PC-3 (cell line): ENCODE measurements at places on chromosomes 16 and 17. TPM values are rescaled to one million over a fixed set of nuclear protein-coding genes. Genes with fewer than 3 reads are reported as not detected.

The CLEC3A gene
- total RNA-seq, result not detected in 2 replicates

GRCh38 chr16:23511731-23512130, 1.4 kb upstream of the GGA2 start:
- H3K27me3 ChIP-seq, result no peaks in the 10 kb centered on the region
- peaks cover 6% of the 10 kb centered on the region; the same call in 1 of the 2 replicates for H3K4me1 ChIP-seq
- DNase-seq, result no peak
- H3K4me3 ChIP-seq, result no peak overlapping the region

- H3K36me3 ChIP-seq, result no peaks in the 10 kb centered on the region
- DNase-seq, result no peak
- no peak overlapping the region for H3K27ac ChIP-seq
Measured at GRCh38 chr17:11318207-11318606, 77.2 kb downstream of the SHISA6 start.

DNA sequence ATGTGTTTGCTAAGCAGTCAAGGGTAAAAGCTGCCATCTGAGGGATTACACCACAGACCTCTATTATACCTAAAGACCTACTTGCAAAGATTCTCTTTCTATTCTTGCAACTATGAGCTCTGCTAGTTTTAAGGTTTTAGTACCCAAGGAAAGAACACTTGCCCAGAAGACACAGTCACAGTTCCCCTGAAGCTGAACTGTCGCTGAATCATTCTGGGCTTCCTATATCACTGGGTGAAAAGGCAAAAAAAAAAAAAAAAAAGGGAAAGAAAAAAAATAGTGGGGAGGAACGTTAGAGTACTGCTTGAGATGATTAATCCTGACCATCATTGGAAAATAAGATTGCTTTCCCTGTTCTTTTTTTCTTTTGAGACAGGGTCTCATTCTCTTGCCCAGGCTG, 37.9 kb downstream of the LYRM1 start:
- no peaks in the 10 kb centered on the region for H3K36me3 ChIP-seq
- peak; percentile 74 for DNase-seq
- H3K4me3 ChIP-seq, result no peak overlapping the region
- peak overlapping the region; percentile 42 for H3K27ac ChIP-seq
- H3K27me3 ChIP-seq, result no peaks in the 10 kb centered on the region

DNA sequence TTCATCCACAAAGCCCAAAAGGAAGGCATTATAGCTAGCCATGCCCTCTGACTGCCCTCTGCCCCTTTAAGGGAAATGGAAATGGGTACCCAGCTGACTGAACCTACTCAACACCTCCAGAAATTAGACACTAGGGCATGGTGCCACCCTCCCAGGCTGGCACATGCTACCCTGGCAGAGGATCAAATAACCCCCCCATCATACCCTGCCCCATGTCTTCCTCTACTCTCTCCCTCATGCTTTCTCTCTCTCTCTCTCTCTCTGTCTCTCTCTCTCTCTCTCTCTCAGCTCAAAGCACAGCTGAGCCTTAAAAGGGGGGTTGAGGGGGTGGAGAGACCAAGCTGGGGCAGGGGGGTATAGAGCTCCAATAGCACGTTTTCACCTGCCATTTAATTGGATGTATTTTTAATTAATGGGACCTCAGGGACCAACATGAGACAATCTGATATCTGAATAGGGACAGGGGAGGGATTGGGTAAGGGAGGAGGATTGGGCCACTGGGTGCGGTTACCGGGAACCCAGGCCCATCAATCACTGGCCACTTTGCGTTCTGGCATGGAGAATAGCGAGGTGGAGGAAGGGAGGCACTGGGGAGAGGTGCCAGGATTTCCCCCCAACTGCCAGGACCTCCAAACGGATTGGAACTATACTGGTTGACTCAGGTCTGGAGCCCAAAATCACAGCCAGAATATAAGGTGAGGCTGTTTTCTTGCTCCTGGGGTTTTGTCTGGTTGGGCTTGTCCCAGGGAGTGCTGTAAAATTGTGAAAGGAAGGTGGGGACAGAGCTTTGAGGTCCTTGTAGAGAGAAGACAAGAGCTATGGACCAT, 57.8 kb downstream of the NEUROD2 start:
- no peak overlapping the region for H3K4me3 ChIP-seq
- H3K27me3 ChIP-seq, result no peaks in the 10 kb centered on the region
- peaks cover 13% of the 10 kb centered on the region for H3K4me1 ChIP-seq
- H3K36me3 ChIP-seq, result no peaks in the 10 kb centered on the region
- DNase-seq, result no peak

GRCh38 chr16:85561248-85562092, 51.7 kb upstream of the GSE1 start:
- H3K27ac ChIP-seq, result no peak overlapping the region
- H3K27me3 ChIP-seq, result no peaks in the 10 kb centered on the region
- H3K4me1 ChIP-seq, result peaks cover 28% of the 10 kb centered on the region
- no peaks in the 10 kb centered on the region for H3K36me3 ChIP-seq

DNA sequence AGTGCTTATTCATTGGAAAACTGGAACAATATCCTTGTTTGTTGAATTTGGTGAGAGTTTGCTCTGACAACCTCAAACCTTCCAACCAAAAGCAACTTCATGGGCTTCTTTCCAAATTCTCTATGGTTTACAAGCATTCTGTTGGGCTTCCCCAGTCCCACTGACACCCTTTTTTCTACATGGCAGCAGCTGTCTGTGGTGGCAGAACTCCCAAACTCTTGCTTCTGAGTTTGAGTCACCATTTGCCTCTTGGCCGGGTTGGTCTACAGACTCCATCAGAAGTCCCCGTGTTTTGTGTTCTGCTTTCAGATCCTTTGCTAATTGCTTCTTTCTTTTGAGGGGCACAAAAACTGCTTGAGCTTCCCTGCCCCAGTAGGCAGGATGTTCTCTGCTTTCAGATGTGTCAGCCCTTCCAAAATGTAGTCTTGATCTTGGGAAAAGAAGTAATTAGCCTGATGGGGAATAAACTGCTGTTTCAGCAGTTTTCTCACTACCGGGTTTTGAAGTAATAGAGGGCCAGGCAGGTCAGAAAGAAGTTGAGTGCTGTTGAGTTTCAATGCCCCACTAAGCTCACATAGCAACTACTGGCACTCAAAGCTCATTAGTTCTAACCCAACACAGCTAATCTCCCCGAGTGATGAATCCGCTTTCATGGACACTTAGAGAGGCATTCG, 80.7 kb downstream of the HS3ST3A1 start:
- no peaks in the 10 kb centered on the region for H3K36me3 ChIP-seq
- peak; percentile 28 for DNase-seq
- H3K27me3 ChIP-seq, result no peaks in the 10 kb centered on the region
- no peaks in the 10 kb centered on the region for H3K4me1 ChIP-seq
- no peak overlapping the region for H3K27ac ChIP-seq

- no peaks in the 10 kb centered on the region for H3K27me3 ChIP-seq
- H3K4me3 ChIP-seq, result no peak overlapping the region
- H3K4me1 ChIP-seq, result peaks cover 9% of the 10 kb centered on the region; the same call in 1 of the 2 replicates
- DNase-seq, result peak; percentile 40
Measured at GRCh38 chr17:9408381-9408780, 167.2 kb downstream of the STX8 start.

GRCh38 chr17:49920030-49920769, 48.8 kb upstream of the DLX4 start:
- H3K36me3 ChIP-seq, result no peaks in the 10 kb centered on the region
- peak; percentile 24 for DNase-seq
- 0 out of 2 replicates have a peak, but pooled peaks cover 6% of the 10 kb centered on the region for H3K27me3 ChIP-seq
- H3K4me1 ChIP-seq, result no peaks in the 10 kb centered on the region
- no peak overlapping the region for H3K4me3 ChIP-seq

DNA sequence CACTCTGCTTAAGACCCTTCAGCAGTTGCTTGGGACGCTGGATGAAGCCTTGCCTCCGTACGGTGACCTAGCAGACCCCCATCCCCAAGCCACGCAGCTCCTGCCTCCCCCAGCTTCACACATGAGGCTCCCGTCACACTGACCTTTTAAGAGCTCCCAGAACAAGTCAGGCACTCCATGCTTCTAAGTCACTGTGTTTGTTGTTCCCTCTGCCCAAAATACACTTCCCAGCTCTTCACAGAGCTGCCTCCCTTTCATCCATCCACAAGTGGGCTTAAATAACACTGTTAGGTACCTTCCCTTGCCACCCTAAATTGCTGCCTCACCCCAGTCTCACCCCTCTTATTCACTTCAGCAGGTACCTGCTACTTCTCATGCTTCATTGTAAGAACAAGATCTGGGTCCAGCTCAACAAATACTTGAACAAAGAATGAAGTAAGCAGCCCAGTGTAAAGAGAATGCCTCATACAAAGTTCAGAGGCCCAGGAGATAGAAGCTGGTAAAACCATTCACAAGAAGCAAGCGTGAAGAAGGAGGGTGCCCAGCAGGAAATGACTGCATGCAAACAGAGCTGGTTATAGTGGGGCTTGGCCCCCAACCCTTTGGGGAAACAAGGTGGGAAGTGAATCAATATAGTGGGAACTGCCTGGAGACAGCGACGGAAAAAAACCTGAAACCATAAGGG, 5.8 kb downstream of the ZC3H7A start:
- no peak for DNase-seq
- no peaks in the 10 kb centered on the region for H3K36me3 ChIP-seq
- H3K27me3 ChIP-seq, result no peaks in the 10 kb centered on the region
- 0 out of 2 replicates have a peak, but pooled peaks cover 5% of the 10 kb centered on the region for H3K4me1 ChIP-seq
- no peak overlapping the region for H3K27ac ChIP-seq

DNA sequence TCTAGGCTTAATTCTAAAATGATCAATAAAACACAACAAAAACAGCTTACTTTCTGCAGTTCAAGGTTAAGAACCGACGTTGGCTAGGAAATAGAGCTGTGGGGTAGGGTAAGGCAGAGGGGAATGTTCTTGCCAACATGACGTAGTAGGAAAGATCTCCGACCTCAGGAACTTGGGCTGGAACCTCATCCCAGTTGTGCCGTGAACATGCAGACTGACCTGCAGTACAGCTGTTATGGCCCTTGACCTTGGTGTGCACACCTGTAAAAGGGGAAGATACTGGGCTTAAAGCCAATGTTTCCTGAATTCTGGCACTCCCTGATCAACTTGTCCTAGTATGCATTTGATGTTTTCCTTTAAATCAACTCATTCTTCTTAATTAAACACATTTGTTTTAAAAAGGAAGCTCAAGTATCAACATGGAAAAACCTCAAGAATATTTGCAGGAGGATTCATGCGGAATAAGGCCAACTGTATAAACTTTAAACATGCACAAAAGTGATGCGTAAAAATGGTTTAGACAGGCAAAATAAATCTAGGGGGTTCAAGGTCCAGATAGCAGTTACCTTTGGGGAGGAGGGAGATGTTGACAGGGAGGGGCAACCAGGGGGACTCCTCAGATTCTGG, 14.2 kb upstream of the SLC6A2 start:
- H3K27ac ChIP-seq, result no peak overlapping the region
- H3K27me3 ChIP-seq, result peaks cover 19% of the 10 kb centered on the region

GRCh38 chr16:72311426-72311825, 139.5 kb upstream of the PMFBP1 start:
- no peak for DNase-seq
- H3K36me3 ChIP-seq, result no peaks in the 10 kb centered on the region
- no peaks in the 10 kb centered on the region for H3K27me3 ChIP-seq
- H3K4me1 ChIP-seq, result no peaks in the 10 kb centered on the region

- peak overlapping the region; percentile 73 for H3K4me3 ChIP-seq
- no peaks in the 10 kb centered on the region for H3K36me3 ChIP-seq
- DNase-seq, result peak; percentile 93
- H3K27ac ChIP-seq, result peak overlapping the region; percentile 62
Measured at GRCh38 chr16:71540-72401, 660 bp downstream of the RHBDF1 start.

DNA sequence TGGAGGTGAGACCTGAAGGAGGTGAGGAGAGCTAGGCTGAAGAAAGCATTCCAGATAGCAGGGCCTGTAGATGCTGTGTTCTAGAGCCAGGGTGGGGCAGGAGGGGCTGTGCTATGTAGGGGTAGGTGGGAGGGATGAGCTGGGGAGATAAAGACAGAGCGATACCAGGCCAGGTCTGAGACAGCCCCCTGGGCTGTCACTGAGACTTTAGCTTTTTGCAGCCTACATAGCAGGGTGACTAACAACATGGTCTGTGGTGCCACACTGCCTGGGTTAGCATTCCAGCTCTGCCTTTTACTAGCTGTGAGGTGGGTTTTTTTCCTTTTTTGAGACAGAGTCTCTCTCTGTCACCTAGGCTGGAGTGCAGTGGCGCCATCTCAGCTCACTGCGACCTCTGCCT, 14.3 kb downstream of the NUP85 start:
- no peak overlapping the region for H3K4me3 ChIP-seq
- no peaks in the 10 kb centered on the region for H3K27me3 ChIP-seq
- DNase-seq, result no peak
- no peak overlapping the region for H3K27ac ChIP-seq
- H3K36me3 ChIP-seq, result peaks cover 62% of the 10 kb centered on the region

GRCh38 chr17:10130263-10130662, 68.1 kb downstream of the GAS7 start:
- no peaks in the 10 kb centered on the region for H3K27me3 ChIP-seq
- H3K27ac ChIP-seq, result no peak overlapping the region
- no peak for DNase-seq
- no peaks in the 10 kb centered on the region for H3K4me1 ChIP-seq
- no peak overlapping the region for H3K4me3 ChIP-seq

DNA sequence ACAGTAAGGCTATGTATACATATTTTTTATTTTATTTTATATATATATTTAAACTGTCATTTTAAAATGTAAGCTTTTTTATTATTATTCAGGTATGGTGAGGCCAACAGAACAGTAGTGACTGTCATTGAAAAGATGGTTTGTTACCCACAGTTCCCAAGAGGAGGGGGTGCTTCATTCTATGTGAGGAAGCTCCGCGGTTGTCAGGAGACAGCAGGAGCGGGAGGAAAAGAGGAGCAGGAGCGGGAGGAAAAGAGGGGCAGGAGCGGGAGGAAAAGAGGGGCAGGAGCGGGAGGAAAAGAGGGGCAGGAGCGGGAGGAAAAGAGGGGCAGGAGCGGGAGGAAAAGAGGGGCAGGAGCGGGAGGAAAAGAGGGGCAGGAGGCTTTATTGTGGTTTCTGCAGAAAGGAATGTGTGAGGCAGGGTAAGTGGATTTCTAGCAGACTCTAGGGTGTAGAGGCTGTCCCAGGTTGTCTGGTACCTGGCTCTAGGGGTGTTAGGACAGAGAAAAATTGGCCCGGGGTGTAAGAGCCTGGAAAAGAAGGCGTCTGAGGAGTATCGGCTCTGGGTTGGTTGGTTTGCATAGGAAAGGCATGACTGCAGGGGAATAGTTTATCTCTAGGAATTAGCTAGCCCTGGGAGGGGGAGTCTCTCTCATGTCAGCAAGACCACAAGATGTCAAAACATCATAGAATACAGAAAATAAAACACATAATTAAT, 64.0 kb downstream of the GP2 start:
- H3K27ac ChIP-seq, result no peak overlapping the region
- H3K4me1 ChIP-seq, result no peaks in the 10 kb centered on the region
- DNase-seq, result no peak
- no peak overlapping the region for H3K4me3 ChIP-seq
- H3K27me3 ChIP-seq, result no peaks in the 10 kb centered on the region

- no peaks in the 10 kb centered on the region for H3K36me3 ChIP-seq
- no peak for DNase-seq
- H3K4me3 ChIP-seq, result no peak overlapping the region
- H3K4me1 ChIP-seq, result no peaks in the 10 kb centered on the region
Measured at GRCh38 chr16:26433807-26434206, 632.9 kb upstream of the C16orf82 start.

GRCh38 chr17:64327201-64327930, 63.3 kb downstream of the PECAM1 start:
- 0 out of 2 replicates have a peak, but pooled peaks cover 3% of the 10 kb centered on the region for H3K36me3 ChIP-seq
- peak overlapping the region; percentile 97 for H3K27ac ChIP-seq
